ENCODE measurements at places on chromosomes 4 and X.

DNA sequence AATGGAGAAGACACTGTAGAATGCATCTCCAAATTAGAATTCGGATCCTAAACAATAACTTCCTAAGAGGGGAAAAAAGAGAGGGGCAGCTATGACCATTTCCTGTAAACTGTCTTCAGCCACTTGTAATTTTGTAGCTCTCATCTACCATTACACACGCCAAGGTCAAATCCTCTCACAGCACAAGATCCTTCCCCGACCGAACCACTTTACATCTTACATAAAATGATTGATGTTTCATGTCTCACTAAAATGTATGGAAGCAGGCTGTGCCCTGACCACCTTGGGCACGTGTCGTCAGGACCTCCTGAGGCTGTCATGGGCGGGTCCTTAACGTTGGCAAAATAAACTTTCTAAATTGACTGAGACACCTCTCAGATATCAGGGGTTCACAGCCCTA, 24.1 kb upstream of the PBDC1 start:
- DNase-seq = peak; percentile 19

DNA sequence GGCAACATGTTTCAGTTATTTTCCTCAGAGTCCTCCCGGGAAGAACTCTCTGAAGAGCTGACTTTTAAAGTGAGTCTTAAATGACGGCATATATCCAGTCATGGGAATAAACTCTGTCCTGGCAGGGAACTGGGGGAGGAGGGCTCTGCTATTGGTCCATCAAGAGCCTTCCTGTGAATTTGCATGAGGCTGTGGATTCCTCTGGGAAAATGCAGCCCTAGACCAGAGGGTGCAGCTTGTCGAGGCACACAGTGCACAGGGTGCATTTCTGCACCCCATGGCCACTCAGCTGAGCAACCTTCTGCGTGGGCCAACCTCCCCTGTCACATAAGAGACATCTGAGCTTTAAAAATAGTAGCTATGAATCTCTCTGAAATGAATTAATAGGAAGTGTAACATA, 360.0 kb downstream of the GALNTL6 start:
- DNase-seq = no peak

DNA sequence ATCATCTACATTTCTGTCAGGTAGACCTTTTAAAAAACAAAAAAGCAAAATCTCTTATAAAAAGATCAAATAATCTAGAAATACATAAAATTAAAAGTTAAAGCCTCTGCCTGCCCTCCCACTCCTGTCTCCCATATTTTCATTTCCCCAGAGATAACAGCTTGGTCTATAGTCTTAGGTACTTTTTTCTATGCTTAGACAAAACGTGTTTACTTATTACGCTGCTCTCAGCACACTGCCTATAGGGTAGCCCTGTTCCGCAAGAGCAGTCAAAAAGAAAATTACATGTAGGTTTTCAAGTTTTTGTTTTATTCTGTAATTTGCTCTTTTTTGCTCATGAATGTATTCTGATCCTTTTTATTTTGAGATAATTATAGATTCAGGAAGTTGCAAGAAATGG, 73.3 kb downstream of the TAF1 start:
- no peak for DNase-seq

DNA sequence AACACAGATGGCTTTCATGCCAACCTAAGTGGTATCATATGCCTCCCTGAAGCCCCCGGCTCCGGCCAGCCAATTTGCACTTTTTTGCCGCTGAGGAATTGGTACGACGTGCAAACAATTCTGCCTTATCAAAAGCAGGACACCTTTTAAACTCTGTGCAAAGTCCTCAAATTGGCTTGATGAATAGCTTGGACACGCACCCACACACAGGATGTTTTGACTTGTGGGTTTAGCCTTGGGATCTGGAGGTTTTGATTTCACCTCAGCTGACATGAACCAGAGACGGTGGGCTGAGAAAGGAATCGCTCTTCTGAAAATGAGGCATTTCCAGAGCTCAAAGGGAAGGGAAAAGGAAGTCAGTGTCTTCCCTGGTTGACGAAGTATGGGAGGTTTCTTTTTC, 110.8 kb upstream of the SHOX start:
- no peak for DNase-seq

GRCh38 chr4:36386691-36387090, 105.3 kb downstream of the DTHD1 start:
- no peak for DNase-seq

DNA sequence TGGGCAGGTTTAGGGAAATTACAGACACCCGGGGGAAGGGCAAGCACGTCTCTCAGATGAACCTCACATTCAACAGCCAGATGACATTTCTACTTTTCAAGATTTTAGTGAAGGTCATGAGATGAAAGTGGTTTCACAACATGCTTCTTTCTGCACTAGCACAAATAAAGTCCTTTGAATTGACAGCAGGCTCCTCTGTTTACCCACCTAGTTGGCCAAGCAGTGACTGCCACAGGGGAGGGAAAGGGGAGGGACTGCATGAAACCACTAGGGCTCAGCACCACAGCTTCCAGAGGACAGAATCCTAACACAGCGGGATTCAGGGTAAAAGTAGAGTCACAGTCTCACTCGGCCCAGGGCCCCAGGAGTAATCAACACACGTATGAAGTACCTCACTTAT, 6.2 kb downstream of the RAB40A start:
- no peak for DNase-seq

DNA sequence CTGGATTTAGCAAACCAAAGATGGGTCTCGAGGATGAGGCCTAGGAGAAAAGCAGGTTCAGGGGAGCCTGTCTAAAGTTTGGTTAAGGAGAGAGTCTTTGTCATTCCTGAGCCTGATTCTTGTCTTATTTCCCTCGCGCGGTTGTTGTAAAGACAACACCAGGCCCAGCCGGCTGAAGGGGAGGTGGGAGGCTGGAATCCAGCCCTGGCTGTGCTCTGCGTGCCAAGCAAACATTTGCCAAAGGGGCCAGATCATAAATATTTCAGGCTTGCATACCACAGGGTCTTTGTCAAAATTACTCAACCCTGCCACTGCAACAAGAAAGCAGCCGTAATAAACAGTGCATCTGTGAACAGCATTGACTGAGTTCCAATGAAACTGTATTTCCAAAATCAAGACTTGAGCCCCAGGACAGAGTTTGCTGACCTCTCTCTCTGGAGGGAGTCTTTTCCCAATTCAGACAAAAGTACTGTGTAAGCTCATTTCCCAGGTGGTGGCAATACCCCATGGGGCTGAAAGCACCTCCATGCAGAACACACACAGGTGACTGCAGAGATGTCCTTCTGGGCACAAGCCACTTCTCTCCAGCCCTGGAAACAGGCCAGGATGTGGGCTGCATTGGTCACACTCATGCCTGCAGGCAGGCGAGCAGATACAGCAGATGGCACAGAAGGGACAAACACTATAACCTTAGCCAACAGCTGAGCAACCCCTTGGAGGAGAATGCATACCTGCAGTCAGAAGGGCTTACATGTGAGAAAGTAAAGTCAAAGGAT, 320.3 kb downstream of the STK32B start:
- DNase-seq = no peak

DNA sequence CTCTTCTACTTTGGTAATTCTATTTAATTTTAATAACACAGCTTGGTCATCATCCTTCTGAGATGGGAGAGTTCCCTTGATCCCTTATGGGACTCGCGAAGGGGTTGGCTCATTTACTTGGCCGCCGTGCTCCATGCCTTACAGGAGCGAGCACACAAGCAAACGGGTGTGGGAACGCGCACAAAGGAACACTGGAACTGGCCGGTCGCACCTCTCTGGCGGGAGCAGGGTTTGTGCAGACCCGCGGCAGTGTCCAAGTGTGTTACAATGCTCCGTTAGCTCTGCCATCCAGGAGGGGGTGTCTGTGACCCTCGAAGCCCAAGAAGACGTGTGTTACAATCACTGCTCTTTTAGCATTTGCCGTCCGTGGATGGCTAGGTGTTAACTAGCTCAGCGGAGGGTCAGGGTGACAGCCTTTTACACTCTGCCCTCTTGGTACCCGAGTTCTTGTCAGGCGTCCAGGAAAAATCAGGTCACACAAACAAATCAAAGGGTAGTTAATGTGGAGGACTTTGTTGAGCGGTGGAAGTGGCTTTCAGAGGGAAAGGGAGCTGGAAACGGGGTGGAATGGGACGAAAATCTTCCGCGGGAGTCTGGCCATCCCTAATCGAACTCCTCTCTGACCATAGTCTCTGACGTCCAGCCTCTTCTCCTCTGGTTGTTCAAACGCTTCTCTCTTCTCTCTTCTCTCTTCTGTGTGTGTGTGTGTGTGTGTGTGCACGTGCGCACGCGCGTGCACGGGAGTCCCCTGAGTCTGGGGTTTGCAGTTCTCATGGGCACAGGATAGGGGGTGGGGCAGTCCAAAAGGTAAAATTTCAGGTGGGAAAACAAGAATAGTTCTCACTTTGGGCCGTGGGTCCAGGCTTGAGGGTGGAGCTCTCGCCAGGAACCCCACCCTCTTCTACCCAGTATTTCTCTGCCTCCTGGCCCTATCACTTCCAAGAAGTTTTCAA, 76.3 kb downstream of the SLC10A7 start:
- no peak for DNase-seq

- no peak for DNase-seq
Measured at GRCh38 chr4:73224886-73225285, 33.7 kb downstream of the ANKRD17 start.

- no peak for DNase-seq
Measured at GRCh38 chr4:183544109-183544508, 39.3 kb downstream of the ING2 start.

DNA sequence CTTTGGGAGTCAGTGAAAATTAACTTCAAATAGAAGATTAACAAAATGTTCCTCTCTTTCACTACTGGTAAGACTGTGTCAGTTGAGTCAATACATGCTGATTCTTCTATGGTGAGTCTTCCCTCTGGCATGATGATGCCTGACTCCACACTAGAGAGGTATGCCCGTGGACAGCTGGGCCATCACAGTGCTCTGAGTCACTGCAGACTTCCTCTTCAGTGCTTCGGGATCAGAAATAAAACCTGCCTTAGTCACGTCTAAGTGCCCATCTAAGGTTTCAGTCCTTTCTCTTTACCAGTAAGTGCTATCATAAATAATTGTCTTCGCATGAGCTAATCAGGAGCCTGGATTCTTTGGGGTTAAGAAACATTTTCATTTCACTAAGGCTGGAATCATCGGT, 1.6 kb upstream of the ASB5 start:
- no peak for DNase-seq

GRCh38 chr4:151199319-151200190, 77.4 kb upstream of the PRSS48 start:
- no peak for DNase-seq

- DNase-seq = no peak
Measured at GRCh38 chr4:94448815-94449375, 2.8 kb upstream of the PDLIM5 start.

- no peak for DNase-seq
Measured at GRCh38 chr4:74037076-74037955, 1.2 kb downstream of the CXCL3 start.

DNA sequence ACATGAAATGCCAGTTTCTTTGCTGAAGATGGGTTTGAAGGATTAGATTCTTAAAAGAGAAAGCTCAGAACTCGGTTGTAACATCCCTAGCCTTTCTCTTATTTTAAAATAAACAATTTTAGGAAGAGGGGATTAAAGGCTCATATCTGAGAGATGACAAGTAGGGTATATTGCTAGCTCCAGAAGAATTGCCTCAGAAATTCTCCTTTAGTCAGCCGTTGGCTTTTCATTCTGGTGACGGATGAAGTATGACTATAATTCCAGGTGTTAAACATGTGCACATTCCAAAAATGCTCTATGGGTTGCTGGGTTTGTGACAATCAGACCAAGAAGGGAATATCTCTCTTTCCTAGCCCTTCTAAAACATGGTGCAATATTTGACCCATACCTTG, 17.8 kb downstream of the DKK2 start:
- DNase-seq = no peak

DNA sequence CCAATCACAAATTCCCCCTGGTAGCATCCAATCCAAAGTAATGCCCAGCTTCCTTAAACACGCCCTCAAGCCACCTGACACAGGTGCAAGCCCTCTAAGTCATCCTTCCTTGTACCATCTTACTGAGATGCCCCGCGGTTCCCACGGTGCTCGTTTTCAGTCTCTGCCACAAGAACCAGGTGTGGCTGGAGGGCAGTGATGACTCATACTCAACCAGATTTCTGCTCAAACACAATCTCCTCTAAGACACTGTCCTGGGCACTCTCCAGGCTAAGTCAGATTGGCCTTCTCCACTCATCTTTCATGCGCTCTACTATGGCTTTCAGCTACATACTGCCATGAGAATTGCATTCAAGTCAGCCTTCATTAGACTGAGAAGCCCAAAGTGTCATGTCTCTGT, 3.5 kb downstream of the SH3KBP1 start:
- no peak for DNase-seq

GRCh38 chr4:53076374-53076958, 214.3 kb downstream of the RASL11B start:
- no peak for DNase-seq

- no peak for DNase-seq
Measured at GRCh38 chrX:134645936-134646543, 12.2 kb downstream of the PLAC1 start.

DNA sequence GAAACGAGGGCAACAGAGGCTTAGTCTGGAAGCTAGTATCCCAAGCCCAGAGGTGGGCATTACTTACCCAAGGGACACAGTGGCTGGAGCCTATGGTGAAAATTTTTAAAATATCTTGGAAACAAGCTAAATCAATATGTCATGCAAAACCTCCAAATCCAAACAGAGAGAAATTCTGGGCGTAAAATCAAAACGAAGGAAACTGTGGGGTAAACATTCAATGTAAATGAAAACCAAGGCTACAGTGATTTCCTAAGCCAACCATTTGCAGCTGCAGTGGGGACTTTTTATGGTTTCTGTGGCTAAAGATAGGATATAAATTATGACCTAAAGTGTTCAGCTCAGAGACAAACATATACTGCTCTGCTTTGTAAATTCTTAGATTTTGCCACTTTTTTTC, 507.7 kb upstream of the DIAPH2 start:
- no peak for DNase-seq

DNA sequence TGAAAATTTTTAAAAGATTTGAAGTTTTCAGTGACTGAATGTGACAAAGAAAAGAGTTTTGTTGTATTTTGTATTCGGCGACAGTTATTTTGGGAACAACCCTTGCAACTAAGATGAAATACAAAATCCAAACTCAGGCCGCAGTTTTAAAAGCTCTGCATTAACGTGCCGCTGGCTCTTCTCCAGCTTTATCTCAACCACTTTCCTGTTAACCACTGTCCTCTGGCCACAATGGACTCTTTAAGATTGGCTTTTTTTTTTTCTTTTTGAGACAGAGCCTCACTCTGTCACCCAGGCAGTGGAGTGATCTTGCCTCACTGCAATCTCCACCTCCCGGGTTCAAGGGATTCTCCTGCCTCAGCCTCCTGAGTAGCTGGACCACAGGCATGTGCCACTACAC, 22.1 kb upstream of the AMTN start:
- DNase-seq = no peak

- DNase-seq = no peak
Measured at GRCh38 chrX:82721891-82722290, 786.2 kb upstream of the POU3F4 start.

DNA sequence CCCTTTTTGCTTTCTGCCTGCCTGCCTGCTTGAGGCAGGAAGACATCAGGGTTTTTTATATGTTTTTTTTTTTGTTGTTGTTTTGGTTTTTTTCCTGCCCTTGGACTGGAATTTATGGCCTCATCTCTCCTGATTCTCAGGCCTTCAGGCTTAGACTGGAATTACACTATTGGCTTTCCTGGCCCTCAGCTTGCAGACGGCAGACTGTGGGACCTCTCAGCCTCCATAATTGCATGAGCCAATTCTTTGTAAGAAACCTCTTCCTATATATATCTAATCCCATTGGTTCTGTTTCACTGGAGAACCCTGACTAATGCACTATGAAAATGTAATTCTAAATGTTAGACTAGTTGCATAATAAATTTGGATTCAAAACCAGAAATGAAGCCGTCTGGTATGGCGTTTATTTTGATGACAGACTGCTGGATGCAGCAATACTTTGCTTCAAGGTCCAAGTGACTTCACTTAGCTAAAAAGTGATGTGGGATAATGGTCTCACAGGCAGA, 59.0 kb downstream of the SEL1L3 start:
- no peak for DNase-seq
